Skin of body (tissue), 3 donors: ENCODE measurements at places on chromosomes 5 and 9. TPM values are rescaled to one million over a fixed set of nuclear protein-coding genes. Genes with fewer than 3 reads are reported as not detected.

The GABRA1 gene
- not detected for total RNA-seq

The ELOVL7 gene
- total RNA-seq, result 12.9 TPM

The EIF4E1B gene
- total RNA-seq, result not detected

The RNF44 gene
- 9.5 TPM for total RNA-seq

- no peak for DNase-seq
Measured at GRCh38 chr5:177025101-177025601, 2.7 kb downstream of the ZNF346 start.

DNA sequence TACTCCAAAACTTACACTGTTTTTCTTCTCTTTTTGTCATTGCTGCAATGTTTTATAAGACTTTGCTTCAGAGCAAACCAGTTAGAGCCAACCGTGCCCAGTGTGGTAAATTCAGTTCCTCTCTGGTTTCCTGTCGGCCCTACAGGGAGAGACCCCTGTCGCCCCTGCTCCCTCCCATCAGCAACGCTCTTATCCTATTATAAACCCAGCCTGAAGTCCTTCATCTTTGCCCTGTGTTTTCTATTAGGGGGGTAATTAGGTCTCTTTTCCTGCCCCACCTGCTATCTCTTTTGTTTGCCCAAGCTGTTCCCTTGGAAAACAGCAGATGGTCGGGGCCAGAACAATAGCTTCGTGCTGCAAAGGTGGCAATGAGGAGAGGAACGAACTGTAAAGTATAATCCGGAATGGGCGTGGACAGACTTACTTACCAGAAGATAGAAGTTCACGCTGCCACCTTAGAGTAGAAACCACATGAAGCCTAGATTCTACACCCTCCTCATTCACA lies 21.4 kb upstream of the OTULINL start:
- no peak for DNase-seq

DNA sequence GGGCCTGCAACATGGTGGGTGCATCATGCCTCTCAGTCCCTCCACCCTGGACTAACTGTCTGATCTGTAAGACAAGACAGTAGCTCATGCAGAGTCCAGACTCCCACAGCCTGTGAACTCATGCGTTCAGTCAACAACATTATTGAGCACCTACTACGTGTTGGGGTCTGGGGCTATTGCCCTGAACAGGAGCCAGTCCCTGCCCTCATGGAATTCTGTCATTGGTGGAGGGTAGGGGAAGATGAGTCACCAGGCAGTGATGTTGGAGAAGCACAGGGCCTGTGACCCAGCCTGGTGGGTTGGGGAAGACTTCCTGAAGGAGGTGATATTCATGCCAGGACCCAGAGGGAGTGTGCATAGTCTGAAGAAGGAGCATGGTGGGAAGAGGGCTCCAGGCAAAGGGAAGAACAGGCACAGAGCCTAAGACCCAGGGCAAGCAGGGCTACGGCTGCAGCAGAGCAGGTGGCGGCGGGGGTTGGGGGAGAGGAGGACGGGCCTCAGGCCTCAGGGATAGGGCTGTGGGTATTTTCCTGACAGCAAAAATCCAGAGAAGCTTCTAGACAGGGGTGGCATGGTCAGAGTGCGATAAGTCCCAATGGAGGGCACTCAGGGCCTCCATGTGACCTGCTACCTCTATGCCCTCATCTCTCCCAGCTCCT lies 26.7 kb upstream of the PSD2 start:
- no peak for DNase-seq

DNA sequence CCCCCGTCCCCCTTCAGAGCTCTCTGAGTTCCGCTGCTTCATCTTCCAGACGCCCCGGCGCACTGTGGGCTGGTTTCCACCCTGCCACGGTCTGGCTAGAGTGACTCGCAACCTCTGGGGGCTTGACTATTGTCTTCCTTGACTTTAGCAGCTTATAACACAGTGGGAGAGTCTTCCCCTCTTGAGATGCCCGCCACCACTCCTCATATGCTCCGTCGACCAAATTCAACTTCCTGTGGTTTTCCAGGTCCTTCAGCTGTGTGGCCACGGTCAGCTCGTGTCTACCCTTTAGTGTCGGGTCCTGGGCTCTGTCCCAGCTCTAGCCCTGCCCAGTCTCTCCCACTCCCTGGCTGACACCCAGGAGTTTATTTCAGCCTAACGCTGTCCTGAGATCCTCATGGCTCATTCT lies 28.2 kb upstream of the NCS1 start:
- DNase-seq, result no peak

GRCh38 chr5:103721183-103721582 lies 158.6 kb upstream of the NUDT12 start:
- DNase-seq, result no peak

GRCh38 chr9:98908897-98909634 lies 34.6 kb upstream of the COL15A1 start:
- no peak for DNase-seq

GRCh38 chr5:74342948-74343682 lies 297.4 kb downstream of the ENC1 start:
- no peak for DNase-seq

- DNase-seq, result peak; percentile 46
Measured at GRCh38 chr9:74496819-74497747, at the start of gene RORB. RORB (plus strand) TSS chr9:74497335; CDS start chr9:74497977, 642 bp downstream.

- no peak for DNase-seq
Measured at GRCh38 chr5:102294886-102295395, 1.1 kb downstream of the SLCO4C1 start.

- DNase-seq, result no peak
Measured at GRCh38 chr9:87381746-87382145, 115.9 kb upstream of the DAPK1 start.

DNA sequence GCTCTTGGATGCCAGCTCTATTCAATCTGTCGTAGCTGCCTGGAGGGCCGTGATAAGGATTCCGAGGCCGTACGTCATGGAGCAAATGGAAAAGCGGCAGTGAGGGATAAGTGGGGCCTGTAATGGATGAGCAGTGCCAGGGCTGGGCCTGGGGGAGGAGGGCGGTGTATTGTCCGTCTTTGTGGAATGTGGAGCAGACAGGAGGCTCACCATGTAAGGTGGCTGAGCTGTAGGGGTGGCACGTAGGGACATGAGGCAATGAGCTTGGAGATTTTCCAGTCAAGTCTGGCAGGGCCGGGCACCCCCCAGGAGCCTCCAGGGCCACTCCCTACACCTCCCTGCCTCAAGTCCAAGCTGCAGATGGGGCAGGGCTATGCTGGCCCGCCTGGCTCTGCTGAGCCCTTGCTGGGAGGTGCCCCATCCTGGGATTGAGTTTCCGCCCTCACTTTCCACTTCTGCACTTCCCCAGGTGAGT lies 29.2 kb downstream of the NCS1 start:
- no peak for DNase-seq

DNA sequence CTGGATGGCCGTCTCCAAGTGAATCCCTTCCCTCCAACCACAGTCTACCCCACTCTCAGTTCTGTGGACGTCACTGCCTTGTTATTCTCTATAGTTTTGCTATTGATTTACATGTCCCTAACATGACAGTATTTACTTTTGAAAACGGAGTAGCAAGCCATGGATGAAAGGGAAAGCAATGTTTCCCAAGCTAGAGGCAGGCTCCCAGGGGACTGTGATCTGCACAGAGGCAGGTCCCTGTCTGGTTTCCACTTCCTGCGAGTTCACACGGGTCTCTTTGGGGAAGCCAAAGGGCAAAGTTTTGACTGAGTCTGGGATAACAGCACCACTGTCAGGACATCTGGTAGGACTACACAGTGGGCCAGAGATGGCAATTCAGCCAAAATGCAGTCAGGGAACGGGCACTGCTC lies 12.7 kb downstream of the C9orf153 start:
- DNase-seq, result peak; percentile 20

DNA sequence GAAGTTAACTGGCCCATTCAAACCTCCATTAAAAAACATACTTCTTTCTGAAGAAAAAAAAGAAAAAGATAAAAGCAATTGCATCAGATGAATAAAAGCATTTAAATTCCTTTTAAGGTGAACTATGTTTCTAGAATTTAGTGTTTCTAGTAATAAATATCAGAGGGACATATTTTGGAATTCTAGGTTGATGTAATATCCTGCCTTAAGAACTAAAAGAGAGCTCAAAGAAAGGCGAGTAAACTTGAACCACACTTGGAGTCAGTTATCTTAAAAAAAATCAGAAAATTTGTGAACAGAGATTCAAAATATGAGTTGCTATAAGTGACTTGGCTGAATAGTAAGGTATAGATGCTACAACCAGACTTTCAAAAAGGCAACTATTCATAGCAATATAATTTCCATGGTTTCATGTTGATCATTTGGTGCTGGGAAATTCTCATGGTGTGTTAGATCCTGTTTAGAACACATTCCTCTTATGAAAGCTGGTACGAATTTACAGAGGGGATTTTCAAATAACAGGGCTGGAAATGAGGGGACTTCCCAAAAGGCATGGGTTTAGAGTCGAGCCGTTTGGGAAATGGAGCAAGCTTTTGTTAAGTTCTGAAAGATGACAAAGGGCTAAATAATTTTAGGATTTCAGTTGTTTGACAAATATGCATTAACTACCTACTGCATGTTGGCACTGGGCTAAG lies 37.6 kb upstream of the RAI14 start:
- DNase-seq, result no peak

DNA sequence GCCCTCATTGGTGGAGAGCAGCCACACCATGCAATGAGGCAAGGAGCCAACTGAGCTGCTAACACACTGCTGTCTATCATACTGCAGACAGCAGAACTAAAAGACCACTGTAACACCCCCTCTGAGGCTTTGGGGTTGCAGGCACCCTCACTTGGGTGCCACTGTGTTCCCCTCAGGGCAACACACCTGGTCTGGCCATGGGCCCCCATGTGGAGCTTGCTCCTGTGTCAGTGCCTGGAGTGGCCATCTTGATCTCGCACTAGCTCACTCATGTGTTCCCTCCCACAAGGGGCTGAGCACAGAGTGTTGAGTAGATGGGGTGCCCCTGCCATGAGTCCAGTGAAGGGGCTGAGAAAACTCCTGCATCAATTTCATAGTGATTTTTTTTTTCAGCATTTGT lies 532.4 kb upstream of the FTMT start:
- no peak for DNase-seq

DNA sequence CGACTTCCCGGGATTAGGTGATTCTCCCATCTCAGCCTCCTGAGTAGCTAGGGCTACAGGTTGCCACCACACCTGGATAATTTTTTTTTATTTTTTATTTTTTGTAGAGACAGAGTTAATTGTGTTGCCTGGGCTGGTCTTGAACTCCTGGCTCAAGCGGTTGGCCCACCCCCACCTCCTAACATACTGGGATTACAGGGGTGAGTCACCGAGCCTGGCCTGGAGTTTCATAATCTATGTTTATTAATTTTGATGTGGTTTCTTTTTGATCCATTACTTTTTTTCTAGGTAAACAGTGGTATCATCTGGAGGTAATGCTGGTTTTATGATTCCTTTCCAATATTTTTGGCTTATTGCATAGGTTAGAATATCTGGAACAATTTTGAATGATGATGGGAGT lies 54.2 kb downstream of the KIAA1958 start:
- no peak for DNase-seq

DNA sequence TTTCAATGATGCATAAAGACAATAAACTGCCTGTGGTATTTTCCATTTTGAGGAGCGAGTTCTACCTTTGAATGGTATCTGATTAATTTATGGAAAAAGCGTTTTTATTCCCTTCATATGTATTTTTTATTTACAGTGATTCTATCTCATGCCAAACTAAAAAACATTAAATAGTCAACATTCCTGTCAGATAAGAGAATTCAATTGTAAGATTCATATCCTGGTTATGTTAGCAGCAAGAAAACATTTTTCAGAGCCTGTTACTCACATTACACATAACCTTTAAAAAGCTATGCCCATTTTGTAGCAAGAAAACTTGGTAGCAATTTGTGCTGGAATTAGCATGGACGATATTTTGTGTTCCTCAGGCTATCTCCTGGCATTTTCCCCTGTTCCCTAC lies 55.1 kb upstream of the PRLR start:
- no peak for DNase-seq

GRCh38 chr9:117958726-117959125 lies 254.5 kb downstream of the TLR4 start:
- DNase-seq, result no peak

DNA sequence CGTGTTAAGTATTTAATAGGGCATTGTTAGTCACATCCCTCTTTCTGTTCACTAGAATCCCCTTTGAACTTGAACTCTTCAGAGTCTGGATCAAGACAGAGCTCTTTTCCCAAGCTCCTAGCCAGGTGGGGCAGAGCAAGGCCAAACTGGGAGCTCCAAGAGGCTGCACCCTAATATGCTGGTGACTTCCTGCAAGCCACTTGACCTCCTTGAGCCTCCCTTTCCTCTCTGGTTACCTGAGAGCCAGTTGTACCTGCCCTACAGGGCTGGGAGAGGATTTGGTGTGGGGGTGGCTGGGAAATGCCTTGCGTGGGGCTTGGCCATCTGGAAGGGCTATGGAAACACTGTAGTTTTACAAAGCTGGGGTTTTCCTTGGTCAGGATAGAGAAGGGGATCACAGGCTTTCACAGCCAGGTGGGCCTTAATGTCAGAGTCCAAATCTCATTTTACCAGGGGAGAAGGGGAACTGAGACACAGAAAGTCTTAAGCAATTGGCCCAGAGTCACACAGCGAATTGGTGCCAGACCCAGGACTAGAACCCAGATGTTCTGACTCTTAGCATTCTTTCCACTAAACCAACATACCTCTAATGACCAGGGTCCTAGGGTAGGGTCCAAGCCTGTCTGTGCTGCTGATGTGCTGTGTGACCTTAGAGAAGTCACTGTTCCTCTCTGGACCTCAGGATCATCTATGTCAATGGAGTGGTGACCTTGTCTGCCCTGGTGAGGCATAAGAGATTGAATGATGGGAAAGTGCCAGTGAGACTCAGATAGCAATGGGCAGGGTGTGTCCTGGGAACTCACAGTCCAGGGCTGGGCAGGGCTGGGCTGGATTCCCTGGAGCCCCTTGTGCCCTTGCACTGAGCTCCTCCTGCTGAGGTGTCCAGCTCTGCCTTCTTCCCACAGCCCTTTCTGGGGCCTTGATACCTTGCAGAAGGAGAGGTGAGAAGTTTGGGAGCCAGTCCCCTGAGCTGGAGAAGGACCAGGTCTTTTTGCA lies 35.8 kb downstream of the GSN start:
- no peak for DNase-seq

- DNase-seq, result peak; percentile 85
Measured at GRCh38 chr5:174571662-174572397, 152.6 kb upstream of the MSX2 start.

DNA sequence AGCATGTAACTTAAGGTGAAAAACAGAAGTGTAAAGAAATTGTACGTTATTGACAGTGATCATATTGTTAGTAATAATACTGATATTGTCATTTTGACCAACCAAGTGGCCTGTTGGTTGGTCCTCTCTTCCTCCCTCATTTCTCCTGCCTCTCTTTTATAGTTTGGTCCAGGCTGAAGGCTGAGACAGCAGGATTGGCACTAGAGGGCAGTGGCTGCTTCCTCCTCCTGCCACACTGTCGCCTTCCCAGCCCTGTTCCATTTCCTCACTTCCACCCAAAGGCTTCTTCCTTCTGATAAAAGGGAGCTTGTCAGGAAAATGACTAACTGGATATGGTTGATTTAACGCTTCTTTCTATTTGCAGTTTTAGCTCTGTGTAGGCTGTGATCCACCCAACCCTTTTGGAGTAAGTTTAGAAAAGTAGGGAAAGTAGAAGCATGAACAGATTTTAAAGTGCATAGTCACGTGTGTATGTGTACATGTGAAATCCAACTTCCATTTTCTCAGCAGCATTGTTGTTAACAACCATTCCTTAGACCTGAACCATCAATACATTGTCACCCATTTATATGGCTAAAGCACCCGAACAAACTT lies 35.6 kb downstream of the PTCD2 start:
- no peak for DNase-seq
